ENCODE measurements at places on chromosomes 12 and 14.

DNA sequence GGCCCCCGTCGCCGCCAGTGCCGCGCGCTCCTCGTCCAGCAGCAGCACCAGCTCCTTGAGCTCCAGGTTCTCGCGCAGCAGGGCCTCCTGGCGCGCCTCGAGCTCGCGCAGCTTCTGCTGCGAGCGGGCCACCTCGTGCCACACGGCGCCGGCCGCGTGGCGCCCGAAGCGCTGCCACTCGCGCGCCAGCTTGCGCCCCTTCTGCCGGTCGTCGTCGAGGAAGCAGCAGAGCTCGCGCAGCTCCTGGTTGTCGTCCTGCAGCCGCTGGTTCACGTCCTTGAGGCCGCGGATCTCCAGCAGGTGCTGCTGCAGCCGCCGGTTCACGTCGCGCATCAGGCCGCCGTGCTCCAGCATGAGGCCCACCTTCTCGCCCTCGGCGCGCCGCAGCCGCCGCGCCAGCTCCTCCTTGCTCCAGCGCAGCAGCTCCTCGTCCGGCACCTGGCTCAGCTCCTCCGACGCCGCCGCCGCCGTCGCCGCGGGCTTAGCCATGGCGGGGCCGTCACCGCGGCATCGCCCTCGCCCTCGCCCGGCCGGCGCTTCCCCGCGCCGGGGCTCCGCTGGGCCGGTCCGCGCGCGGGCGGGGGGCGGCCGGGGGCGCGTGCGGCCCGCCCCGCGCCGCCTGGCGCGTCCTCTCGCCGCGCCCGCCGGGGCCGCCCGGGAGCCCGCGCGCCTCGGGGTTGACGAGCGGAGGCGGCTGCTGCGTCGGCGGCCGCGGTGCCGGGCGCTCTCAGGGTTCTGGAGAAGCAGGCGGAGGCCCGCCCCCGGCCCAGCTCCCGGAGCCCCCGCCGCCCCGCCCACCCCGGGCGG lies at the start of gene CCDC85C:
CCDC85C (minus strand) TSS at position 737 of the 807 bp plus-strand sequence; CDS start at position 489, 248 bp downstream.
- peak; percentile 52 for DNase-seq

- no peak for DNase-seq
Observed at GRCh38 chr12:77323788-77324415, 258.5 kb upstream of the E2F7 start.

GRCh38 chr12:53805067-53805466 lies 53.3 kb upstream of the CISTR start:
- DNase-seq = no peak

- no peak for DNase-seq
Observed at GRCh38 chr12:54349036-54349435, 15.2 kb downstream of the GPR84 start.

- no peak for DNase-seq
Observed at GRCh38 chr12:12562016-12562483, 613 bp downstream of the DUSP16 start.

GRCh38 chr12:5546616-5547015 lies 114.7 kb downstream of the NTF3 start:
- no peak for DNase-seq

DNA sequence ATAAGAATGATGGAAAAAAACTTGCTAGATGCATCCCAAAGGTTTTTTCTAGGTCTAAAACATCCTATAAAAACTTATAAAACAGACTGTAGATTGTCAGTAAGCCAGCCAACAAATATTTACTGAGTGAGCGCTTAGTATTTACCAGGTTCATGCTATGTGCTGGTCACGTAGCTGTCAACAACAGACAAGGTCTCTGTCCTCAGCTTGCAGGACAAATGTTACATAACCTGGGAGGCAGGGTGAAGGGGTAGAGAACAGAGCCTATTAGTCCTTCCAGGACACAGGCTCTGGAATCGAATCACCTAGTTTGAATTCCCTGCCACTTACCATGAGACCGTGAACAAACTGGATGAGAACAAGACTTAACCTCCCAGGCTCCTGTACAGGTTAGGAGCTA lies 6.4 kb downstream of the NFYB start:
- no peak for DNase-seq

DNA sequence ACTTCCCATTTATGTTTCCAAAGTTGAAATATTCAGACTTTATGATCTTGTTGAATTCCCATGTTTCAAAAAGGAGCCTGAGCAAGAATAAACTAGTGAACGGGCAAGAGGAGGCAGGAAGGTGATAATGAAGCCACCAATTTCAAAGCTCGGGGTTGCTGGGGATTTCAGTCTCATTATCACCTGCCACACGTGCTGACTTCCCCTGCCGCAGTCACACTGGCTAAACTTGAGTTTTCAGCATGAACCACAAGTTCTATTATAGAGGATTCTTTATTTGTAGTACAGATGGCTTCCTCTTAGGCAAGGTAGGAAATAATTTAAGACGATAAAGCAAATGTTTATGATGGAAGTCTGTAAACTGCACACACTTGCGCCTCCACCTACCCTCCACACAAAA lies 18.1 kb upstream of the DIABLO start:
- no peak for DNase-seq

GRCh38 chr12:11960646-11961045 lies 110.1 kb upstream of the BCL2L14 start:
- no peak for DNase-seq

DNA sequence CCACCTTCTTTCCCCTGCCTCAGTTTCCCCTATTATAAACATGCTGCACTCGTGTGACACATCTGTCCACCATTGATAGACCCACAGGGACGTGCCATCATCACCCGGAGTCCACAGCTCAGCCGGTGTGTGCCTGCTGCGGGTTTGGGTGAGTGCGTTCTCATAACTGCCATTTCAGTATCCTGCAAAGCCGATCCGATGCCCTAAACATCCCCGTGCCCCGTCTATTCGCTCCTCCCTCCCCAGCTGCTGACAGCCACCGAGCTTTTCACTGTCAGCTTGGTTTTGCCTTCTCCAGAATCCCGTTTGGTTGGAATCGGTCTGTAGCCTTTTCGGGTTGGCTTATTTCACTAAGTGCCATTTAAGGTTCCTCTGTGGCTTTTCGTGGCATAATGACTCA lies 3.9 kb downstream of the LRCOL1 start:
- no peak for DNase-seq

DNA sequence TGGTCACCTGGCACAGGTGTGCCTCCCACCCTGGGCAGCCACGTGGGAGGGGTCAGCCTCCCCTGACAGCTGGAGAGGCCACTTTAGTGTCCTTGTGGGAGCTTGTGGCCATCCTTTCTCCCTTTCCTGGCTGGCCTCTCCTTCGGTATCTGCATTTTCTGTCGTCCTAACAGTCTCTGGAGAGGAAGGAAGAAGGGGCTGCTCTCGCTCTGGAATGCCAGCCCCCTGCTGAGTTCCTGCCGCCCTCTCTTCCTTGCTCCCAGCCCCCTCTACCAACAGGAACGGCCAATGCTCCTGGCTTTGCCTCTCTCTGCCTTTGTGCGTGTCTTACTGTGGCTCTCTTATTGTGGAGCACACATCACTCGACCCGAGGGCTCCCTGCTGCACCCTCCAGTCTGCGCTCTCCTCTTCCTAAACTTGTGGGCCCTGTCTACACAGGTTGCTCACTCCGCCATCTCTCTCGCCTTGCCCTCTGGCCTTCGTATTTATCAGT lies 70.8 kb downstream of the FBXL14 start:
- no peak for DNase-seq

DNA sequence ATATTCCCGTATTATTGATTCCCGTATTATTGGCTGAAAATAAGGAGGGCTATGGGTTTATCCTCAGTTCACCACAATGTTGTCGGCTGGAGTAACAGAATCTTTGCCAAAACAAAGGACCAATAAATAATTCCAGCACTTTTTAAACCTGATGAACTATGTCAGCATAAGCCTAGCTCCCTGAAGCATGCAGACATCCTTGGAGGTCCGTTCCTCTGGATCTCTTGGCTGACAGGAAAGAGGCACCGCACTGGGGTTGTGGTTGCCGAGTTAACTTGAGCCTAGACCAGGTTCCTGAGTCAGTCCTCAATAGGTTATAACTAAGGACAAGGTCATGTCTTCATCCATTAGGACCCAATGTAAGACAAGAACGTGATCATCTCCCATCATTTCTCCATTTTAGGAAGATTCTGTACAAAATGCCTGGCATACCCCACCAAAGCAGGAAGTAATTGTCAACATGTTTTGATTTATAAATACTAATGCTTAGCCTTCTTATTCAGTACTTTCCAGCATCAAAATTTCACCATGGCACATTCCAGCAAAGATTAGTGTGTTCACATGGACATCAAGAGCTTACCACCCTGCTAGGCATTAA lies 36.6 kb downstream of the NID2 start:
- no peak for DNase-seq

DNA sequence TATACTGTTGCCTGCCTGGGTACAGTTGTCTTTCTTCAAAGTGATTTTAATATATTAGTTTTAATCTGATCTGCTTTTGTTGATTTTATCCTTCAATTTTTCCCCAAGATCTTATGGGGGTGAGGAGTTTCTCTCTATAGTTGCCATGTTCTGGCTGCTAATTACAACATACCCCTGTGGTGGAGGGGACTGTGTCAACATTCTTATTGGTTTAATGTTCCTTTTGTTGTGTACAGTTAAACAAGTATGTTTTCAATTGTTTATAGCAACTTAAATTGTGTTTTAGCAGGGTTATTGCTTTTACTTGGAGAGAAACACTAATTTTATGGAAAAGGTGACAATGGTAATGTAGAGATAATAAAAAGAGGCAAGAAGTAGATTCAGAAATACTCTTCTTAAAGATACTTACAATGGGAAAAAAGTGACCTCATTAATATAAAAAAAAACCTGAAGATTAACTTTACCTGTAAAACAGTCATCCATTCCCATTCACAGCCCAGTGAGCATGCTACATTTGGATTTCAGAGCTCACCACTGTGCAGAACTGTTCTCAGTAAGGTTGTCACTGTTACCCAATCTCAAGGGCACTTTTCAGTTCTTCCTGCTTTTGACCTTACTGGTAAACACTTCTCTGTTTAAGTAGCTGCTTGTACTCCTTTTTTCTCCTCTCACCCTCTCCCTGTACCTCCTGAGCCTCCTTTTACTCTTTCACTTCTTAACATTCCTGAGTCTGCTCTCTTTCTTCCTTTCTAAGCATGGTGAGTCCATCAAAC lies 8.1 kb upstream of the LRRK2 start:
- no peak for DNase-seq

DNA sequence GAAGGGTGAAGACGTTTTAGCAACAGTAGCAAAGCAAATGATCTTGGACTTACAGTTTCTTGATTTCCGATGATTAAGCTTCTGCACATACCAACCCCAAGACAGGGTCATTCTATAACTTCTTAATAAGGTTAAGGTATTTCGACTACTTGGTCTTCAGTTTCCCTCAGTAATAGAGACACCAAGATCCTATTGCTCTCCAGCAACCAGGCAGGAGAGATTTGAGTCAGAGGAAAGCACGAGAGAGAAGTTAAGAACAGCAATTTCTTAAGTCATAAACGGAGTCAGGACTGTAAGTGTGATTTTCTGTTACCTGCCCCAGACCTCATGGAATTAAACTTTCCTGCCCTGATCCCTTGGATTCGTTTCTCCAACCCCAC lies 215.6 kb downstream of the TTC8 start:
- no peak for DNase-seq
